GM13977 (cell line): ENCODE measurements at places on chromosomes 3 and 15.

DNA sequence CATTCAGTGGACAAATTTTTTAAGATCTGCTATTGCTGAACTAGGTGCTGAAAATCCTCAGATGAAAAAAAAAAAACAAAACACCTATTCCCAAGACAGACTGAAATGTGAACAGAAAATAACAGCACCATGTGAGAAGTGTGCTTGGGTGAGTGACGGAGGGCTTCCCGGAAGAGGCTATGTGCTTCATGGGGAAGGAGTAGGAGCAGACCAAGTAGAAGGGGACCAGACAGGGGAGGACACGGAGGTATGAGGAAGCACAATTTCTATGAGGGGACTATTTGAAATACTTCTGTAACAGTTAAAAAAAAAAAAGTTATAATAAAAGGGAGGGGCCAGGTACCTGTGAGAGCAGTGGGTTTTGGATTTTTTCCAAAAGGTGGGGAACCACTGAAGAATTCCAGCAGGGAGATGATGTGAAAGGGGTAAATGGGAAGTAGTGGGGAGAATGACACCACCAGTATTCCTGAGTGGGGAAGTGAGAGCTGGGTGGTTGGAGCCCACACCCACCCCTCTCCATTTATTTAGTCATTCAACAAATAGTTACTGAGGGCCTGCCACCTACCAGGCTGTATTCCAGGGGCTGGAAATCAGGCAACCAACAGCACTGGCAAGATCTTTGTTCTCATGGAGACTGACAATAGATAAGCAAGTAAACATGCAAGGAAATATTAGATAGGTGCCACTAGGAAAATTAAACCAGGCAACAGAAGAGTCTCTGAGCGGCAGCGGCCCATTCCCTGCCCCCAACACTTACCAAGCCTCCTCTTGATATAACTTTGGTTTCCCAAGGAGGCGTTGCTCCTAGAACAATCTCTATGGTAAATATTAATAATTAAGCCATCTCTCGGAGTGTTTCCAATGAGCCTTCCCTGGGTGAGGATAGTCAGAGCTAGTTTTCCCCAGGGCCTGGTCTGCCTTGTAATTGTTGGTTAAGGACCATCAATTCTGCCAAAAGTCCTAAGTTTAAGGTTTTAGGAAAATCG lies 3.8 kb upstream of the USP3 start:
- DNase-seq, result no peak

DNA sequence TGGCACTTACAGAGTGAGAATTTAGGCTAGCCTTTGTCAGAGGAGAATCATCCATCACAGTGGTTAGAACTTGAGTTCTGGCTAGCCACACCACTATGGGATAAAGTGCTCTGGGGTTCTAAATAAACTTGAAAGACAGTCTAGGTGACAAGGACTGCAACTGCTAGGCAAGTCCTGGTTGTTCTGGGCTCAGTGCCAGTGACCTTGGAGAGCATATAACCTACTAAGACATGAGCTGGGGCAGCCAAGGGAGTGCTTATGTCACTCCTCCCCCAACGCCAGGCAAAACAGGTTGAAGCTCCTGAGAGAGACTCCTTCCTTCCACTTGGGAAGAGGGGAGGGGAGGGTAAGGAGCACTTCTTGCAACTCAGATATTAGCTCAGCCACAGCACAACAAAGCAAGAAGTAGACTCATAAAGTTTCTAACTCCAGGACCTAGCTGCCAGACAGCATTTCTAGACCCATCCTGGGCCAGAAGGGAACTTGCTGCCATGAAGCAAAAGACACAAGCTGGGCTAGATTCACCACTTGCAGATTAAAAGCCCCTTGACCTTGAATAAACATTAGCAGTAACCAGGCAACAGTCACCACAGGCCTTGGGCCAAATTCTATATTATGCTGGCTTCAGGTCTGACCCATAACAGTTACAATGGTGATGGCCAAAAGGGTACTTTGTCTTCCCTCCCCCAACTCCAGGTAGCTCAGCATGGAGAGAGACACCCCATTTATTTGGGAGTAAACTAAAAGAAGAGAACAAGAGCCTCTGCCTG lies 963.7 kb downstream of the PLOD2 start:
- DNase-seq, result no peak

DNA sequence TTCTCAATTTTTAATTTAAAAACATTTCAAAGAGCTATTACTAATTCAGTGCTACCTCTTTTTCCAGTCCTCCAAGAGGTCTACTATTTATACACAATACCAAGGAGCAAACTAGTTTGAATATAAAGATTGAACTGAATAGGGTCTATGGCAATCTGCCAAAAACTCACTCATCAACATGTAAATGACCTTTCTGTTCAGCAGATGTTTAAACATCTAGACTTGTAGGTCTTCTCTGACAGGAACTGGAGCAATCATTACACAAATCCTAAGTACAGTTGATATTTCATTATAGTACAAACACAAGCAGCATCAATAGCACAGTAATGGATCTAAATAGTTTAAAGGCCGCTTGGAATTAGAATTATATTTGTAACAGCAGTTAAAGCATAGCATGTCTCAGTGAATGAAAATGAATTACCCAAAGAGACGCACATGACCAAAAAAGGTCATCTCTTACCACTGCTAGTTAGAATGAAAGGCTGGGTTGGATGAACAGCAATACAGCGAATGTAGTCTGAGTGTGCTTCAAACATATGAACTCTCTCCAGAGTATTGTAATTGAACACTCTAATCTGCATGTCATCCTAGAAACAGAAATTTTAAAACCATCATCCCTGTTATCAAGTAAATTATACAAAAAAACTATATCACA lies 10.7 kb downstream of the COPB2 start:
- DNase-seq, result no peak

DNA sequence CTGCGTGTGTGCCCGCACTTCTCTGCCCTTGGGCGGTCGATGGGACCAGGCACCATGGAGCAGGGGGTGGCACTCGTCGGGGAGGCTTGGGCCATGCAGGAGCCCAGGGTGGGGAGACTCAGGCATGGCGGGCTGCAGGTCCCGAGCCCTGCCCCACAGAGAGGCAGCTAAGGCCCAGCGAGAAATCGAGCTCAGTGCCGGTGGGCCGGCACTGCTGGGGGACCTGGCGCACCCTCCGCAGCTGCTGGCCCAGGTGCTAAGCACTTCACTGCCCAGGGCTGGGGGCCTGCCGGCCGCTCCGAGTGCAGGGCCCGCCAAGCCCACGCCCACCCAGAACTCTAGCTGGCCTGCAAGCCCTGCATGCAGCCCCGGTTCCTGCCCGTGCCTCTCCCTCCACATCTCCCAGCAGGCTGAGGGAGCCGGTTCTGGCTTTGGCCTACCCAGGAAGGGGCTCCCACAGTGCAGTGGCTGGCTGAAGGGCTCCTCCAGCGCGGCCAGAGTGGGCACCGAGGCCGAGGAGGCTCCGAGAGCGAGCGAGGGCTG lies 553 bp upstream of the RTP4 start:
- no peak for DNase-seq

DNA sequence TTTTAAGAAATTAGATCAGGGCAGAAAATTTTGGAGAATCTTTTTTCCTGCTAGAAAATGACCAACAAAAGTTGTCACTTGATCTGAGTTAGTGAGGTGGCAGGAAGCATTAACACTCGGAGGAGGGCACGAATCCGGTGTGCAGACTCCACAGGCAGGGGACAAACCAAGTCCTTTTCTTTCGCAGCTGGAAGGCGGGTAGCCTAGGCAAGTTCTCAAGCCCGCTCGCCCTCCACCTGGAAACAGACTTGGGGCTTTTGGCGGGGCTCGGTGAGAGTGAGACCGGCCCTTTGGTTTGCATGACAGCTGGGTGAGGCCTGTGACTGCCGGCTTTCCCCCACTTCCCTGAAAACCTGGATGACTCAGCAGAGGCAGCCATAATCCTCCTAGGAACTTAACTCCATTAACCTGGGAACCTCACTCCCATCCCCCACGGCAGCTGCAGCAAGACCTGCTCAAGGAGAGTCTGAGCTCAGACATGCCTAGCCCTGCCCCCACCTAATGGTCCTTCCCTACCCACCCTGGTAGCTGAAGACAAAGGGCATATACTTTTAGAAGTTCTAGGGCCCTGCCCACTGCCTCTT lies 134.8 kb downstream of the MFSD1 start:
- no peak for DNase-seq

DNA sequence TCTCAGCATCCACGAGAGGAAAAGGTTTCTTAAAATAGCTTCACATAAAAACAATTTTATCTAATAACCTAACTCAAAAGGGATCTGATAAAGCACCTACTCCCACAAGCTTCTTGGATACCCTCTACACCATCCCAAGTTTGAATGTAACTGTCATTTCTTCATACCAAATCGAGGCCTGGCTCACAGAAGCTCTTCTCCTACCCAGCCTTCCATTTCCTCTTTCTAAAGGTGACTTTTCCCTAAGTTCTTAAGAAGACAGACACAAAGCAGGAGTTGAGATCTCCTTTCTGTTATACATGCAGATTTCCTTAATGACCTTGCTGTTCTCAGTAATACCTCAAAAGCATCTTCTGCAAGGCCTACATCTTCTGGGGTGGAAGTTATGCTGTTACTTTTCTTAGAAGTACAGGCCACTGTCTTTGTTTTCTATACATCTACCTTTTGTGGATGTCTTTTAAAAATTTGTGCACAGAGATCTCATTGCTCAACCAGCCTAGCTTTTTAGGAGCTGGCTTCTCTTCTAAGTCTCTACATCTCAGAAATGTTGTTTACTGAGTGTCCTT lies 3.4 kb upstream of the LRRIQ4 start:
- no peak for DNase-seq

DNA sequence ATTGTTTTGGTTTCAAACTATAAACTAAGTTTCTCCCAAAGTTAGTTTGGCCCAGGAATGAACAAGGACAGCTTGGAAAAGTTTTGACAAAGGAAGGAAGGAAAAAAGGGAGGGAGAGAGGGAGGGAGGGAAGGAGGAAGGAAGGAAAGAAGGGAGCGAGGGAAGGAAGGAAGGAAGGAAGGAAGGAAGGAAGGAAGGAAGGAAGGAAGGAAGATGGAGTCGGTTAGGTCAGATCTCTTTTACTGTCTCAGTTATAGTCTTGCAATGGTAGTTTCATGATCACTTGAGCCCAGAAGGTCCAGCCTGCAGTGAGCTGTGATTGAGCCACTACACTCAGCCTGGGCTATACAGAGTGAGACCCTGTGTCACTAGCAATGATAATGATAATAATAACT lies 12.3 kb upstream of the UBXN7 start:
- no peak for DNase-seq

DNA sequence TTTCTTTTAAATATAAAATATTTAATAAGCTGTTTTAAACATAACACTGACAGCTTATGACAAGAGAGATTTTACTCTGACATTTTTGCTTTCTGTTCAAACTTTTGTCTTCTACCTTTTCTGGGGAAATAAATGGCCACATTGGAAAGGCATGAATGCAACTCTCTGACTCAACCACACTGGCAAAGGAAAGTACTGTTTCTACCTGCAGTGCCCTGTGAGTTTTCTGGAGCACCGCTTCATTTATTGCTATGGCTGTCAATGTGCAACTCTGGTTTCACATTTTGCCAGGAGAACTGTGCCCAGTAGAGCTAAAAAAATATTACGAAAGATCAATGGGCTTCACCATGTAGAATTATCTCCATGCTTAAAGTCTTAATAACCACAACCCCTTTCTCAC lies 15.1 kb downstream of the PDZRN3 start:
- no peak for DNase-seq

DNA sequence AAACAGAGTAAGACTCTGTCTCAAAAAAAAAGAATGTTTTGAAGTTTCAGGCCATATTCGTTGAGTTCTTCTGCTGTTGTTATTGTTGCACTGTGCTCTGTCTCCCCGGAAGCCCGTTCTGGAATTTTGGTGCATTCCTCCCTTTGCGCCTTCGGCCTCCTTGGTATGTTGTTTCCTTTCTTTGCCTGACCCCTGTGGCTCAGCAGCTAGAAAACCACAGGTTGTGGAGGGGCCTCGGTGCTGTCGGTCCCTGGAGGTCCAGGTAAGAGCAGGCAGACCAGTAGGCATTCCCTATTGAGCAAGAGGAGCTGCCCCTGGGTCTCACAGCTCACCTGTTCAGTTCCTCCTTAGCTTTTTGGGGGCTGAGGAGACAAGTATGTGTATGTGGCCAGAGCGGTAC lies 51.0 kb upstream of the DLG1 start:
- DNase-seq, result no peak

DNA sequence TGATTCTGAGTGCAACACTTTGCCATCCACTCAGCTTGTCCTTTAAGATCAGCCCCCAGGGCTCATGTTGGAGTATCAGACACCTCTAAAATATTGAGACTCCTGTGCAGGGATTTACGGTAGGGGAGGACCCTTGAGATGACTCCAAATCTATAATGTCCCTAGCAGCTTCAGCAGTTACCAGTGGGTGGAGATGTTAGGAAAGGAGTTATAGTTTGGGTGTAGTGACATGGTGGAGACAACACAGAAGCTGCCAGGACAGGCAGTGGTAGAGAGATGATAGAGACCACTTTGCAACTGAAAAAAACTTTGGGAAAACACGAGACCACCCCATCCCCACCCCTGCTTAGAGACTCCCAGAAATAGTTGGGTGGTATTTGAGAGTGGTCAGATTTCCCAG lies 43.3 kb upstream of the GSK3B start:
- no peak for DNase-seq

GRCh38 chr3:116833202-116833601 lies 123.6 kb downstream of the TUSC7 start:
- no peak for DNase-seq

- no peak for DNase-seq
Measured at GRCh38 chr3:126312341-126312740, 44.9 kb downstream of the KLF15 start.

GRCh38 chr3:116084999-116085791 lies 360.1 kb downstream of the LSAMP start:
- no peak for DNase-seq

DNA sequence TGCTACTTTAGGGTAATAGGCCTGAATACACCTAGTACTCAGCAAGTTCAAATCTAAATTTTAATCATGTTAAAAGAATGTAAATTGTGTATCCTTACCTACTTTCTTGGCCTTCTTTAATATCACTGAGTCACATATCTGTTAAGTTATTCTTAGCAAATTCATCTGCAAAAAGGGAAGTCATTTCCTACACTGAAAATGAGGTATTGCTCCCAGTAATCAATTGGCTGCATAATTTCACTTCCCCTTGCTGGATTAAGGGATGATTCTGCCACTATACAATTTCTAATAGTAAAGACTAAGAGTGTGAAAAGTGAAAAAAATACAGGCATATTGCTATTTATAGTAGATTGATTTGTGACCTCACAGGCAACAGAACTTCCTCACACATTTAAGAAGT lies 47.8 kb downstream of the CCDC54 start:
- DNase-seq, result no peak

- no peak for DNase-seq
Measured at GRCh38 chr3:151328298-151328995, 902 bp downstream of the P2RY13 start.

DNA sequence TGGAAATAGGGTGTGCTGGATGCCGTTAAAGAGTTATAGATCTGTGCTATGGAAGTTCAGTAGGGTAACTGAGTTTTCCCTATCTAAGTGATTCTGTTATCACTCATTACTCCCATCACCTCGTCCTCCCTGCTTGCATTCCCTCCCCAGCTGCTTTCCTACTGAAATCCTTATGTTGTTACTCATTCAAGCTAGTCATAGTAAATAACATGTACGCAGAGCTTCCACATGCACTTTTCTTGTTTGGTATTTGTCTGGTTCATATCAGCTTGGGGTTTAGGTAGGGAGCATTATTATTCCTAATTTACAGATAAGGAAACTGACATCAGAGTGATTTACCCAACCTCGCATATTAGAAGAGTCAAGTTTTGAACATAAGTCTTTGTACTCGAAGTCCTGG lies 135.1 kb downstream of the HCN4 start:
- no peak for DNase-seq
